Putamen (tissue), 1 donor: ENCODE measurements at places on chromosomes 5 and 9.

DNA sequence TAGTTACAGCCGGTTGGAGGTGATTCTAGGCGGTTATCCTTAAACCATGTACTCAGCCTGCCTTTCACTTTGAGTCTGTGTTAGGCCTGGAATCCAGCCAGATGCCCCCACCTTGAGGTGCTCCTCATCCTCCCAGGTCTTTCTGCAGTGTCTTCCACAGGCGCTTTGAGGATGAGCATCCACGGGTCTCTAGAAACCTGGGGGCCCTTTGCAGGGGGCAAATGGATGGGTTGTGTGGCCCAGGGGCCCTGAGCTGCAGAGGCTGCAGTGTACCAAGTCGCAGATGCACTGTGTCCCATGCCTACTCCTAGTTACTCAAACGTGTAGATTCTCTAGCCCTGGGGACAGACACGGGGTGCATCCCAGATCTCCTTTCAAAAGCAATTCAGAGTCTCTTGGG lies 242.1 kb upstream of the IRX1 start:
- no peak for DNase-seq

GRCh38 chr9:96619491-96620180 lies at the start of gene CDC14B:
TSS of gene CDC14B (minus strand) at chr9:96619843. CDS start at chr9:96619378, 465 bp downstream.
- DNase-seq = peak; percentile 89

GRCh38 chr9:23777328-23777727 lies 48.7 kb downstream of the ELAVL2 start:
- no peak for DNase-seq

DNA sequence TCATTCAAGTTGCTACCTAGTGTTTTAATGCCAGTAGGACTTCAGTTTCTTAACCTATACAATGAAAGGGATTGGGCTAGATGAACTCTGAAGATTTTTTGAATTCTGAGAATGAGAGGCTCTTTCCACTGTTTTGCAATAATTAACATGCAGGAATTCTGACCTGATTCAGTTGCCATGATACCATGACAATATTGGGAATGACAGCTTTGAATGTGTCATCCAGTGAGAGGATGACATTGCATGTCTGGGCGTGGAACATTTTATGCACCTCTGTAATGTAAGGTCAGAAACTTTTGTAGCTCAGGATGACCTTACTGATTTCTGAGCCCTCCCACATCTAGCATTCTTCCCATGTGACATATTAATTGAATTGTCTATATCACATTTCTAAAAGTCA lies 30.6 kb upstream of the SPINK5 start:
- no peak for DNase-seq

DNA sequence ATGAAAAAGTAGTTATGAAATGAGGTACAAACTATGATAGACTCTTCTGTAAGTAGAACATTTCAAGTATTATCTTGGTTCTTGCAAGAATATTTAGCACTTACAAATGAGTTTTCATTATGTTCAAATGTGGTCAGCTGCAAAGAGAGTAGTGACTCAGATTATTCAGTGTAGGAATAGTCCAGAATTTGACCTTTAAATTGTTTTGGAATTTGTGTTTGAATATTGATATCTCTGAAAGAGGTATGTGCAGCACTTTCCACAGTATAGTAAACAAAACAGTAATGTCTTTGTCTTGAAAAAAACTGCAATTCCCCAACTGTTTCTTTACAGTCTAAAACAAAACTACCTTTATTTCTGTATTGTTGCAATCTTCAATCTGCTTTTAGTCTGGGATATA lies 56.1 kb downstream of the WDR70 start:
- no peak for DNase-seq

- DNase-seq = peak; percentile 70
These were observed 5.2 kb downstream of the UCK1 start for GRCh38 chr9:131525643-131526565.
